ENCODE measurements at places on chromosomes 5 and 9. TPM values are rescaled to one million over a fixed set of nuclear protein-coding genes. Genes with fewer than 3 reads are reported as not detected.

ZDHHC11B gene
- total RNA-seq = 0.59 TPM

- DNase-seq = no peak
These were observed 41.3 kb downstream of the CAVIN4 start for GRCh38 chr9:100619194-100619593.

DNA sequence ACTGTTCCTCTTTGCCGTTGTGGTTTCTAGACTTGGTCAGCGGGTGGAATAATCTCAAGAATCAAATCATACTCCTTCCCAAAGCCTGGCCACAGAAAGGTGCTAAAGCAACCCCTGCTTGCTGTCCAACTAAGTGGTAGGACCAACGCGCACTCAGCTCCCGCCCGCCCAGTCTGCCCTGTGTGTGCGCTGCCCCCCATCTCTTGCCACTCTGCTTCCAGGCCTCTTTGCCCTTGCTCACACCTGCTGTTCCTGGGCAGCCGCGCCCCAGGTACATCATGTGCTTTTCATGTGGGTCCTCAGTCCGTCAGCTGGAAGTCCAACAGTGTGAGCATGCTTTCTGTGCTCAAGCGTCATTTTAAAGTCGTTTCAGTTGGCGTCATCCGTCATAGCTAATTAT is 65.5 kb downstream of the SYK start:
- DNase-seq = no peak

DNA sequence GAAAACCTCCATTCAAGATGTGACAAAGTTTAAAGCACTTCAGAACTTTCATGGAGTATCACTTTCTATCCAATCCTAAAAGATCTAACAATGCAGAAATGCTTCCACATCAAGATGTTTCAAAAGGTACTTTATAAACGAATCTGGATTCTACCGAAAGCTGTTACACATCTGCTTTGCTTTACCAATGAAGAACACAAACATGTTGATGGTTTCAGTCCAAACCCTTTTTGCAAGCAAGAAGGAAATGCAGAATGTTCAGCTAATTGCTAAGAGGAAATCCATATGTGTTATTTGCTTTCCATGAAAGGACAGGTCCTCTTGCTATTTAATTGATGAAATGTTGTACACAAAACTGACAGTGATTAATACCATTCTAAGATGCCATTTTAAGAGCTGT is 419.6 kb downstream of the EFNA5 start:
- no peak for DNase-seq

- no peak for DNase-seq
These were observed 261.3 kb downstream of the COX7C start for GRCh38 chr5:86879086-86879485.

Data from activated CD8-positive, alpha-beta T cell treated with anti-CD3 and anti-CD28 coated beads for 36 hours (primary cell).